Eye (tissue), 1 donor: ENCODE measurements at places on chromosomes 6 and 20.

DNA sequence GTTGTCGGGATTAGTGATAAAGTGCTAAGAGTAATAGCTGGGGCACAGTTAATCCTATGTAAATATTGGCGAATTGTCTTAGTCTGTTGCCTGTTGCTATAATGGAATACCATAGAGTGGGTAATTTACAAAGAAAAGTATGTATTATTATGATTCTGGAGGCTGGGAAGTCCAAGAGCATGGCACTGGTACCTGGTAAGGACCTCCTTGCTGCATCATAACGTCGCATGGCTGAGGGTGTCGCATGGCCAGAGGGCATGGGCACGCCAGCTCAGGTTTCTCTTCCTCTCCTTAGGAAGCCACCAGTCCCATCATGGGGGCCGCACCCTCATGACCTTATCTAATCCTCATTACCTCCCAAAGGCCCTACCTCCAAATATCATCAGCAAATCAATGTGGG lies 29.7 kb downstream of the IRF4 start:
- no peak for DNase-seq

DNA sequence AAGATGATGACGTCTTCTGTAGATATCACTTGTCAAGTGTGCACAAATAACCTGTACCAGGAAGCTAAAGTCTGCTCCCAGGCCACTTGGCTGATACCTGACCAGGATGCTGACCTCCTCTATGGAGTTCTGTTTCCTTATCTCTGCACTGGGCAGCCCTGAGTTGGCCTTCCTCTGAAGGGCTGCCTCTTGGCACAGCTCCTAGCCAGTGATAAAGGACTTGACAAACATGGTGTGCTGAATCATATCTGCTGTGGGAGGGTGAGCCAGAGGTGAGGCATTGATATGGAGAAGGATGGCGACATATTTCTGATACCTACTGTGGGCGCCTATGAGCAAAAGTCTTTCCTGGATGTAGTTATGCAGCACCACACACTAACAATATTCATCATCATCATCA lies 32.8 kb upstream of the FOXA2 start:
- no peak for DNase-seq

GRCh38 chr20:475463-476357 lies 13.4 kb upstream of the TBC1D20 start:
- no peak for DNase-seq

GRCh38 chr20:3970016-3970415 lies 45.3 kb downstream of the RNF24 start:
- DNase-seq = no peak

DNA sequence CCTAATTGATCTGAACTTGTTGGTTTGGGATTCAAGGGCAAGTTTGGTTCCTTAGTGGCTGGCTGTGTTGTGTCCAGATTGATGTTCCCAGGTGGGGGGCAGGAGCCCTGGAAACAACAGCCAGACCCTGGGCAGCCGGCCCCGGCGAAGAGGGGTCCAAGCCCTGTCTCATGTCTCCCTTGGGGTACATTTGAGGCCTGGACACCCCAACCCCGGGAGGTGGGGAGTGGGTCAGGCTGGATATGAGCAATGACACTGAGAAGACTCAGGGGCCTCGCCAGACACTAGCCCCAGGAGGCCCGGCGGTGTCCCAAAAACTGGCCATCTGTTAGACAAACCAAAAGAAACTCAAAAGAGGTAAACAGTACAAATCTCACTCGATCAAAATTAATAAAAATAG lies 79.6 kb downstream of the YTHDF1 start:
- DNase-seq = no peak

GRCh38 chr6:126720304-126720703 lies 380.4 kb downstream of the CENPW start:
- no peak for DNase-seq

GRCh38 chr20:9323622-9324021 lies 190.8 kb upstream of the LAMP5 start:
- no peak for DNase-seq

DNA sequence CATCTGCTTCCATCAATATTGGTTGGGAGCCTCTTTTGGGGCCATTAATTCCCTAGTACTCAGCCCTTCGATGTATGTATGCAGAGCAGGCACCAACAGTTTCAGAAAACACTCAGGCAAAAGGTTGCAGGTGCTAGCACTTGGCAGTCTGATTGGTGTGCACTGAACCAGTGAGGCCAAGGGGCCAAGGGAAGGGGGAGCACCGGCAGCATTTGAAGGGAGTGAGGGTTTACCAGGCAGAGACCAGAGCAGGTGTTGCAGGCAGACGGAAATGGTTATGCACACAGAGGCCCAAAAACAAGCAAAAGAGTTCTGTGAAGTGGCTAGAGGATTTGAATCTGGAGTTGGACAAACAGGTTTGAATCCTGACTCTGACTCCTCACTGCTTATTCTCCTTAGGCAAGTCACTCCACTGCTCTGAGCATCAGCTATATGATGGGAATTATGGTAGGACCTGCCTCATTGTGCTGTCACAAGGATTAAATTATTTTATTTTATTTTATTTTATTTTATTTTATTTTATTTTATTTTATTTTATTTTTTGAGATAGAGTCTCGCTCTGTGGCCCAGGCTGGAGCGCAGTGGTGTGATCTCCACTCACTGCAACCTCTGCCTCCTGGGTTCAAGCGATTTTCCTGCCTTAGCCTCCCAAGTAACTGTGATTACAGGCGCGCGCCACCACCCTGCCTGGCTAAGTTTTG lies 58.1 kb upstream of the SHLD1 start:
- no peak for DNase-seq

DNA sequence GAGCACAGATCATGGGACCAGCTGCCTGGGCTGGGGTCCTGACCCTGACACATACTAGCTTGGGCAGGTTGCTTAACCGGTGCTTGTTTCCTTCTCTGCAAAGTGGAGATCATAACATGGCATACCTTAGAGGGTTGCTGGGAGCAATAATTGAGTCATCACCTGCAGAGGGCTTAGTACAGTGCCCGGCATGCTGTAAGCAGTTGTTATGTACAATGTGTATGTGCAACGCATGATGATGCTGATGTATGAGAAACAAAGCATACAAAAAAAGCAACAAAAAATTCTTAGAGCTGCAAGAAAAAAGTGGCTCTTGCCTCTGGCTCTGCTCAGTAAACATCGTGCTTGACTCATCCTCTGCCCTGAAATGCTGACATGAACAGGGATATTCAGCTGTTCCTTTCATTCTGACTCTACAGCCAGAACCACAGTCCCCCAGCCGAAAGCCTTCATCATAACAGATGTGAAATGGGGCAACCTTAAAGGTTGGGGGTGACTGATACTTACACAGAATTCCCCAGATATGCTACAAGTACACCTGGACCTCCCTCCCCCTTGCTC lies 91.7 kb downstream of the CLIC5 start:
- no peak for DNase-seq

GRCh38 chr6:160881148-160881808 lies 110.3 kb upstream of the MAP3K4 start:
- DNase-seq = no peak

- no peak for DNase-seq
These were observed 58.4 kb upstream of the TOP1 start for GRCh38 chr20:40970218-40970617.

GRCh38 chr20:25195962-25196785 lies 662 bp downstream of the ENTPD6 start:
- peak; percentile 67 for DNase-seq

DNA sequence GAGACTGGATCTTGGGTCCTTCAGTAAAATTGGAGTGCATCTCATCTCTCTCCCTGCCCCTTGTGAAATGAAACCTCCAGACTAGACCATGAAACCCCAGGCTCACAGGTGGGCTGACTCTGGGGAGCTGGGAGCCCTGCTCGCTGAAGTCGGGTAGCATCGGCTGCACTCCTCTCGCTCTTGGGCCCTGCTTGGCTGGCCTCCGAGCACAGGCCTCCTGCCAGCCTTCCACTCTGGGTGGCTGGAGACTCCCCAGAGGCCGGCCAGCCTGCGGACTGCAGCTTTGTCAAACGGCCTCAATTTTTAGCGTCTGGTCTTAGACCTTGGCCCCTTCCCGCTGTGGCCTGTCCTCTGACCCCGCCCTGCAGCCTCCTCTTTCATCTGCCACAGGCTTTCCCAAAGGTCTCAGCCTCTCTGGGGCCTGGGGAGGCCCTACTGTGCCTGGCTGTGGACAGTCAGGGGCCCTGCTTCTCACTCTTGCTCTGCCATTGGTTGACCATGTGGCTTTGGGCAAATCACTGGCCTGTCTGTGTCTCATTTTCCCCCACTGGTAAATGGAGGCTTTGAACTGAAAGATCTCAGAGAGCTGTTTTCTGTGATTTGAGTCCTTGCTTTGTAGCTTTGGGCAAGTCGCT lies 45.1 kb downstream of the SRC start:
- no peak for DNase-seq

DNA sequence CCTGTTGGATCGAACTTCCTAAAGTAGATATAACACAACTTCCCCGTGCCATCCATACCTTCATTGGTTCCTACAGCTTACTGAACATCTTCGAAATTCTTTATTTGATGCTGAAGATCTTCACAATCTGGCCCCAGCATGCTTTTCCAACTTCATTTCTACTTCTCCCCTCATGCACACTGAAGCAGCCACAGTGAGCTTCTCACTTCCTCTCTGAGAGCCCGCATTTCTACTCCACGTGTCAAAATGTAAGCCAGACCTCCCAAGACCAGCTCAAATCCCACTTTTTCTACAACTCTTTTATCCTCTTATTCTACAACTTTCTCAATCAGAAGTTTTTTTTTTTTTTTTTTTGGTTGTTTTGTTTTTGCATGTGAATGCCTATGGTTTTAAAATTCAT lies 254.7 kb downstream of the GMPR start:
- DNase-seq = no peak

DNA sequence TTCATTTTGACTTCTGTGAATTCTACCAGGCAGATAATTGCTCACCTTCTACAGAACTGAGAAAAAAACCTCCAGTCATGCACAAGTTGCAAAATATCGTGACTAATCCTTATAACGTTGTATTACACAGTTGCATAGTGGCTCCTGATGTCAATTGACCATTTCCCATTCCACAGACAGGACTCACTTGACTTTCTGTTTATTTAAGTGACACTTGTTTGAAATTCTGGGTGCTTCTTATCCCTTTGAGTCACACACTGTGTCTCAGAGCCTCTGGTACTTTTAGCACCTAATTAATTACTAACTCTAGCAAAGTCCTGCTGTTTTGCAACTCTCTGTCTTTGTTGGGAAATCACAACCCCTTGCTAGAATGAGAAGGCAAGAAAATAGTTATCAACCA lies 16.2 kb upstream of the RSPO3 start:
- no peak for DNase-seq

DNA sequence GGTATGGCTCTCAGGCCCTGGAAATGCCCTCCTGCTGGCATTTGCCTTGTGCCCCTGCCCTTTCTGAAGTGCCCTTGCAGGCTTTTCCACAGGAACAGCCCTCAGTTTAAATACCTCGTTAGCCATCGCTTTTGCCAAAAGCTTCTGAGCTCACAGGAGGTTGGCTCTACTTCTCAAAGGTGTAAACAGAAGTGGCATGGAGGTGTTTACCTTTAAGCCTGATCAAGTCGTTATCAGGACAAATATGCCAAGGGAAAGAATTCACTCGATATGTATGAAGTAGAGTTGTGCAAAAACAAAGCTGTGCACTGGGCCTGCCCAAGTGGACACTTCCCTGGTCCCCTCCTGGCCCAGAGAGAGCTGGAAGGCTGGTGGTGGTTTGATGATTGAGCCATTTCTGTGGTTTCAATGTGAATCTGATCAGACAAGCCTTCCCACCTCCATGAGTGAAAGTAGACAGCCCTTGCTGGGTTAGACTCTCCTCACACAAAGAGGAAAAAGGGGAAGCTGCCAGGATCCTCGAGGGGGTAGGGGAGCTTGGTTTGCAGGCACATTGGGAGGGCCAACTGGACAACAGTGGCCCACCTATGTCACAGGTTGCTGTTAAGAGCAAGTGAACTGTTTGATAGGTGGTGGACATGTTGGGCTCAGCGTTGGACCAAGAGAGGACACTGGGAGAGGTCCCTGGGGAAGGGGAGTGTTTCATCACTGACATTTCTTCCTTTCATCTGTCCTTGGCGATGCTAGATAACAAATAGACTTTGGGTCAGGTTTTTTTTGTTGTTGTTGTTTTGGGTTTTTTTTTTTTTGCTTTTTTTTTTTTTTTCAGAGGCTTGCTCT lies 98.7 kb downstream of the ZDHHC14 start:
- no peak for DNase-seq

GRCh38 chr20:34495916-34496315 lies 20.3 kb upstream of the DYNLRB1 start:
- no peak for DNase-seq

DNA sequence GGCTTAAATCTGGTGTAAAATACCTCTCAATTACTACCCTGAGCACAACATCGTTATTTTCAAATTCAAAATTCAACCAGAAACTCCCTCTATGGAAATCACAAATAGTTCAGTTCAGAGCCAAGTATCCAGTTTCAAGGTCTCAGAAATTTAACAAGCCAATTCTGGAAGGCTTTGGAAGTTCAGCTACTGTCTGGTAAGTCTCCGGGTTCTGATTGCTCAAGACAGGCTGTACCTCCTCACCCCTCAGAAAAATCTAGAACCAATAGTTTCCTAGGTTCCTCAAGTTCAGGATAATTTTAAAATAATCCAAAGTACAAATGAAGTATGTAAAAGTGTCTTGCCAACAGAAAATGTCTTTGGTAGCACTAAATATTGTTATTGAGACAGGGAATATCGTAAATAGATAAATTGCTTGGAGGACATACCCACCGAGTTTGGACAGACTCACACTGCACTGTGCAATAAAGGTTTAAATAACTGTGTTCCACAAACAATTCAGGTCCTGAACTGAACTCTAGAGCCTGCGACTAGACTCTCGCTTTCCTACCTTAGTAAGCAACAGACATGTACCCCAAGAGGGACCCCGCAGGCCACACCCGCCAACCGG lies 729 bp downstream of the ATG5 start:
- no peak for DNase-seq

GRCh38 chr6:133752129-133752528 lies 136.8 kb upstream of the TCF21 start:
- DNase-seq = no peak

DNA sequence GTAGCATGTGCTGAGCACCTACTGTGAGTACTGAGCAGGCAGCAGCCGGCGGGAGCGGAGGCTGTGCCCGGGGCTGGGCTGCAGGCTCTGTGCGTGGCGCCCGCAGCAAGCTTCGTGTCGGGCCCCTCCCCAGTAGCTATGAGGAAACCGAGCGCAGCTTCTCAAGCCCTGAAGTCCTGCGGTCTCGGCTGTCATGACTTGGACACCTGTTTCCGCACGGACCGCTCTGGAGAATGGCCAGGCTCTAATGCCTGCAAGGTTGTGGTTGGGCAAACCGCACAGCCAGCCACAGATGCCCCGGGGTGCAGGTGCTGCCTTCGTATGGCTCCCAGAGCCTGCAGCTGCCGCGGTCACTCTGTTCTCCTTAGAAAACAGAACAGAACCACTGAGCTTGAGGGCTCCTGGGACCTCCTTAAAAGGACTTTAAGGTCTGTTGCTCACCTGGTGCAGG lies 33.7 kb downstream of the PYGB start:
- DNase-seq = no peak

DNA sequence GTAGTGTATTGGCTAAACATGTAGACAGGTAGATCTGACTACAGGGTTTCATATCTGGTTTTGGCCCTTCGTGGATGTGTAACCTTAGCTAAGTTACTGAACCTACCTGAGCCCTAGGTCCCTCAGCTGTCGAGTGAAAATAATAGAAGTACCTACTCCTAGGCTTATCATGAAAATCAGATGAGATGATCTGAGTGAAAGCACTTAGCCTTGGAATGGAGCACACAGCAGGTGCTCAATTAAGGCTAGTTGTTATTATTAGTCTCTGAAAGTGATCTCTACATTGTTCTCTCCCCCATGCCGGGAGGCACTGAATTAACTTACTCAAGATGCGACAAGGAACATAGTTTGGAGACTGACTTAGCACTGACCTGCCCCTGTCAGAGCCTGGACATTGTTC lies 174.7 kb upstream of the ZNF217 start:
- no peak for DNase-seq
